ENCODE measurements at places on chromosomes 3 and 15.

GRCh38 chr3:14175383-14176037 lies 2.9 kb downstream of the XPC start:
- no peak for DNase-seq

- DNase-seq = no peak
These were observed 34.0 kb downstream of the B3GALNT1 start for GRCh38 chr3:161070980-161071663.

DNA sequence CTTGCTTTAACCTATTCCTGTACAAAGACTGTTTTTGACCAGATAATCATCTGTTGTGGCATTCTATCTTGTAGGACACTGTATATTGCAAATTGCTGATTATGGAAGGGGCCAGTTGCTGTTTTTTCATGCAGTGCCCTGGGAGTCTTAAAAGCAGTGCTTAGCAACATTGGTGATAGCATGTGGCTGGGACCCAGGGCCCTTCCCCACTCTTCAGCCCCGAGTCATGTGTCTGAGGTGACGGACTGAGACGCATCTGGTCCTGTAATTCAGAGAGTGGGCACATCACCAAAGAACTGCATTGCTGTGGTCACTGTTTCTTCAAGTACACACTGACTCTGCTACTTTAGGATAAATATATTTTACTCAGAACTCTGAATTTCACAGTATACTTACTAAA lies 63.4 kb downstream of the SNRK start:
- no peak for DNase-seq

GRCh38 chr3:72247645-72248388 lies 462.9 kb upstream of the PROK2 start:
- DNase-seq = no peak

GRCh38 chr3:52092271-52092660 lies 35.9 kb upstream of the DUSP7 start:
- DNase-seq = no peak

DNA sequence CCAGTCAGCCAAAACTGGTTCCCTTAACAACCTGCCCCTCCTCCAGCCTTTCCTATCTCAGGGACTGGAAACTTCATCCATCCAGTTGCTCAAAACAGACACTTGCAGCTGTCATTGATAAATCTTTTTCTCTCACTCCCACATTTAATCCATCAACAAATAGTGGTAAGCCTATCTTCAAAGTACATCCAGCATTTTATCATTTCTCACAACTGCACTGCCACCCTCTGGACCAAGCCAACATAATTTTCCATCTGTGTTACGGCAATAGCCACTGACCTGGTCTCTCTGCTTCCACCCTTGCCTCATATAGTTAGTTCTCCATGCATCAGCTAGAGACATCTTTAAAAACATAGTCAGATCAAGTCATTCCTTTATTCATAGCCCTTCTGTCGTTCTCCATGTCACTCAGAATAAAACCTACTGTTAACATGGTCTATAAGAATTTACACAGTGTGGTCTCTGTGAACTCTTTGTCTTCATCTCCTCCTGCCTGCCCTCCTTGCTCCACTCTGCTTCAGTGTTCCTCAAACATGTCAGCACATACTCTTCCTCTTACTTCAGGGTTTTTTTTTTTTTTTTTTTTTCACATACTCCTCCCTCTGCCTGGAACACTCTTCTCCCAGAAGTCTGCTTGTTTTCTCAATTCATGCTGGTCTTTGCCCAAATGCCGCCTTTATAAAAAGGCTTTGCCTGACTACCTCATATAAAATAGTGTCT lies 102.5 kb upstream of the COL6A5 start:
- no peak for DNase-seq

- DNase-seq = no peak
These were observed 71.3 kb upstream of the CTXND1 start for GRCh38 chr15:80323285-80323684.

Measured in spleen (tissue), 13 donors.